Ovary (tissue), 10 donors: ENCODE measurements at places on chromosomes 13 and 19. TPM values are rescaled to one million over a fixed set of nuclear protein-coding genes. Genes with fewer than 3 reads are reported as not detected.

PTPRH gene
- total RNA-seq = 3.2 TPM

FXYD3 gene
- not detected for total RNA-seq

GARIN5B gene
- total RNA-seq = not detected

ACTMAP gene
- 2.5 TPM for total RNA-seq

ZFP36 gene
- 78.1 TPM for total RNA-seq

PODNL1 gene
- 2.0 TPM for total RNA-seq

PEX11G gene
- total RNA-seq = 3.7 TPM

CLDND2 gene
- 1.4 TPM for total RNA-seq

EXOC3L2 gene
- total RNA-seq = 0.80 TPM

SLAIN1 gene
- total RNA-seq = 10.0 TPM

EBI3 gene
- total RNA-seq = not detected

ASPDH gene
- not detected for total RNA-seq

NUMBL gene
- total RNA-seq = 88.9 TPM

SERPINE3 gene
- total RNA-seq = 0.11 TPM

CYP2A7 gene
- total RNA-seq = 1.6 TPM

ZNF563 gene
- 6.7 TPM for total RNA-seq

PROZ gene
- total RNA-seq = not detected

IZUMO1 gene
- total RNA-seq = not detected

AXL gene
- total RNA-seq = 48.1 TPM

CEACAM7 gene
- total RNA-seq = not detected

CYP4F2 gene
- not detected for total RNA-seq

PSG7 gene
- not detected for total RNA-seq

TMEM59L gene
- total RNA-seq = 0.53 TPM

SKA3 gene
- total RNA-seq = 0.92 TPM

OR7D2 gene
- total RNA-seq = not detected

KIRREL2 gene
- not detected for total RNA-seq

ZNF254 gene
- total RNA-seq = 17.5 TPM

MKNK2 gene
- total RNA-seq = 110 TPM

SMIM7 gene
- total RNA-seq = 67.5 TPM

RNF225 gene
- total RNA-seq = not detected

MBD3 gene
- total RNA-seq = 74.4 TPM

EGLN2 gene
- 121 TPM for total RNA-seq

TMC4 gene
- 11.2 TPM for total RNA-seq

COL5A3 gene
- total RNA-seq = 2.8 TPM

WDR87 gene
- not detected for total RNA-seq

KLK15 gene
- total RNA-seq = not detected

LRRC8E gene
- 2.1 TPM for total RNA-seq

PPM1N gene
- not detected for total RNA-seq

PGLYRP1 gene
- total RNA-seq = not detected

PDS5B gene
- total RNA-seq = 59.3 TPM

RYR1 gene
- total RNA-seq = 1.0 TPM

ZIK1 gene
- 3.4 TPM for total RNA-seq

ZNF541 gene
- total RNA-seq = 0.92 TPM

BORCS8 gene
- total RNA-seq = 14.5 TPM

TMEM272 gene
- 0.12 TPM for total RNA-seq
